ENCODE measurements at places on chromosomes 4 and X. TPM values are rescaled to one million over a fixed set of nuclear protein-coding genes. Genes with fewer than 3 reads are reported as not detected.

- no peak for DNase-seq
These were observed 44.2 kb downstream of the MID1IP1 start for GRCh38 chrX:38845426-38845825.

DNA sequence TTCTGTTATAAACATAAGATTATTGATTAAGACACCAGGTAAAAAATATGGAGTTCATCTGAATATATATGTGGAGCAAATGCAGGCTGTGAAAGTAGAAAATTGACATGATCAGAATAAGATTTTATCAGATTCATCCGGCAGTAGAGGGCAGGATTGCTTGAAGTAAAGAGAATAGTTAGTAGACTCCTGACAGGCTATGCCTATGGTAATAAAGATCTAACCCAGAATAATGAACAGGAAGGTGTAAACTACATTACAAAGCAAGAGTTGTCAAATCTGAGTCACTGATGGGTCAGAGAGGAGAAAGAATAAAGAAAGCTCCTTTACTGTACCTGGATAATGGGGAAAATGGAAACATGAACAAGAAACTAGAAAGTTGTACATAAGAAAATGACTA lies 20.8 kb upstream of the TMEM184C start:
- DNase-seq: no peak

GRCh38 chr4:169492436-169493163 lies 119.8 kb downstream of the NEK1 start:
- peak; percentile 29 for DNase-seq

DNA sequence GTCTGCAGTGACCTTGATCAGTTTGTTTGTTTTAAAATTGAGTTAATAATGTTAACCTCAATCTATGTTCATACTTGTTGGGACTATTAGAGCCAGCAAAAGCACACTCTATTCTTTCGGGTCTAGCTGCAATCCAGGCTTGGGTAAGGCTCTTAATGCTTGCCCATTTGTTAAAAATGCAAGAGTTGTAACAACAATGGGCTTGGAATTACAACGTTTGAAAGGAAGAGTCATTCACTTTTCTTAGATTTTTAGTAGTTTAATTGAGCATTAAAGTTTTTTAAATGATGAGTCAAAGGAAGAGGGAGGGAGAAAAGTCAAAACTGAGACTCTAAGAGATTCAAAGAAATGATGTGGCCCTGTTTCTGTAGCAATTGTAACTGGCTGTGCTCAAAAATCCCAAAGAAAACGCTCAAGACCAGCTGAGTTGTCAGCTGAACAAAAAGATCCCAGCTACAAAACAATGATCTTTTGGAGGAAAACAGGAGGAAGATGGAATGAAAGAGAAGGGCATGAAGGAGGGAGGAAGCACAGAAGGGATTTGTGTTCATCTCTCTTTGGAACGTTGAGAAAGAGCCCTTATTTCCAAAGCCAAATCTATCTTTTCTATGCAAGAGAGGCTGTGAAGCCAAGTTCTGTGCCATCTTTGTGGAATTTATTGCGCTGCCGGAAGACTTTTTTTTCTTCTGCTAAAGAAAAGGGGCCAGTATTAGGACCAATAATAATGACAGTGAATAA lies 5.5 kb downstream of the SCD5 start:
- DNase-seq: no peak

TMEM271 gene
- 0.37 TPM for polyA plus RNA-seq

- no peak for DNase-seq
These were observed 79.1 kb upstream of the LCORL start for GRCh38 chr4:18100657-18101056.

DNA sequence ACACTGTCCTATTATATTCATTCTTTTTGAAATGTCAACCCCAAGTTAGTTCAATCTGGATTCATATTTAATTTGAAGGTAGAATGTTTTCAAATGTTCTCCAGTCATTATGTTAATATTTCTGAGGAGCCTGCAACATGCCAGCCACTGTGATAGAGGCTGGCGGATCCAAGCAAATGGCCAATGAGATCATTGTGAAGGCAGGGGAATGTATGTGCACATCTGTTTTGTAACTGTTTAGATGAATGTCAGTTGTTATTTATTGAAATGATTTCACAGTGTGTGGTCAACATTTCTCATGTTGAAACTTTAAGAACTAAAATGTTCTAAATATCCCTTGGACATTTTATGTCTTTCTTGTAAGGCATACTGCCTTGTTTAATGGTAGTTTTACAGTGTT lies 1.6 kb downstream of the CXCL1 start:
- no peak for DNase-seq

DNA sequence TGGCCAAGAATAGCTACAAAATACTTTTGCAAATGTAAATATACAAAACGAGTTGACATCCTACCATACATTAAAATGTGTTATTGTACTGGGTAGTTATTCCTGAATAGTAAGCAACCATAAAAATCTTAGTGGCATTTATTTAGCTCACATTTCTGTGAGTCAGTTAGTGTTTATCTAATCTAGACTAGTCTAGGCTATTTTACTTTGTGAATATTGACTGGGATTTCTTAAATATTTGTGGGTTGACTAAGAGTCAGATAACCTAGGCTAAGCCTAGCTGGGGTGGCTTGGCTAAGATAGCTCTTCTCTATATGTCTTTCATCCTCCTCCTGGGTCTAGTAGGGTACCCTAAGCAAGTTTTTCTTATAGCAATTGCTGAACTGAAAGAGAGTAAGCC lies 543.8 kb upstream of the DIAPH2 start:
- no peak for DNase-seq

DNA sequence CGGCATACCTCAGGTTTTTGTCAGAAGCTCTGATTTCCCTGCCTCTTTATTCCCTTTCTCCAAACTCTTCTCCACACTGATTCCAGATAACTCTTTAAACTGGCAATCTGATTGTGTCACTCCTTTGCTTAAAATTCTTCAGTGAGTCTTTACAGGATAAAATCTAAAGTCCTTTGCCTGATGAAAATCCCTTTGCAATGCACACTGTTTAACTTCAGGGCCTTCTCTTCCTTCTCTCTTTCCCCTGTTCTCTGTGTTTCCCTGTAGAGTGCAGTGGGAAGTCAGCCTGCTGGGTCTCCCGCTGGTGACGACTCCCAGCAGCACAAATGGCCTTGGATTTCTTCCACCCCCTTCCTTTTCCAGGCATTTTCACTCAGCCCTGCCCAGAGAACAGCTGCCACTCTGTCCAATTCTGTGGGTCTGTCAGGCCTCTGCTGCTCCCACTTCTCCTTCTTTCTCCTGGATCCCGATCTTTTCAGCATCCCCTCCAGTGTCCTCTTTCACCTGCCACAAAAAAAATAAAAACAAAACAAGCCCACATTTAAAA lies 189.9 kb upstream of the NWD2 start:
- peak; percentile 33 for DNase-seq

FAM47A gene
- polyA plus RNA-seq: 10.3 TPM

MAGEA12 gene
- polyA plus RNA-seq: 5.6 TPM

GRCh38 chr4:151522866-151523519 lies 114.0 kb downstream of the FHIP1A start:
- no peak for DNase-seq

GRCh38 chrX:133670383-133670782 lies 255.1 kb upstream of the GPC4 start:
- DNase-seq: peak; percentile 21

DNA sequence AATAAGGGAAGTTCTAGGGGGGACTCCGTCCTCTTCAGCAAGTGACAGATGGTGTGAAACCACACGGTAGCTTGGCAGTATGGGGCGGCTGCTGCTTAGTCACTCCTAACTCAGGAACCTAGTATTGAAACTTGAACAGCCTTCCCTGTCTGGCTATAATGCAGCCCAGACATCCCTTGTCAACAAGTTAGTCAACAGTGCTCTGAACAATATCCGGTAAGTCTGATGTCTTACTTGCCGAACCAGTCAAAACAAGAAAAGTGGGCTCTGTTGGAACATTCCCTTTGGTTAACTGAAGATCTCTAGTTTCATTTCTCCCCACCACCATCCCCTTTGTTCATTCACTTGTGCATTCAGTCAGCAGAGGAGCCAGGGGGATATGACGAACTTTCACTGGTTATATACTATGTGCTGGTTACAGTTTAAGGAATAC lies 18.7 kb upstream of the CXCL13 start:
- DNase-seq: no peak

DNA sequence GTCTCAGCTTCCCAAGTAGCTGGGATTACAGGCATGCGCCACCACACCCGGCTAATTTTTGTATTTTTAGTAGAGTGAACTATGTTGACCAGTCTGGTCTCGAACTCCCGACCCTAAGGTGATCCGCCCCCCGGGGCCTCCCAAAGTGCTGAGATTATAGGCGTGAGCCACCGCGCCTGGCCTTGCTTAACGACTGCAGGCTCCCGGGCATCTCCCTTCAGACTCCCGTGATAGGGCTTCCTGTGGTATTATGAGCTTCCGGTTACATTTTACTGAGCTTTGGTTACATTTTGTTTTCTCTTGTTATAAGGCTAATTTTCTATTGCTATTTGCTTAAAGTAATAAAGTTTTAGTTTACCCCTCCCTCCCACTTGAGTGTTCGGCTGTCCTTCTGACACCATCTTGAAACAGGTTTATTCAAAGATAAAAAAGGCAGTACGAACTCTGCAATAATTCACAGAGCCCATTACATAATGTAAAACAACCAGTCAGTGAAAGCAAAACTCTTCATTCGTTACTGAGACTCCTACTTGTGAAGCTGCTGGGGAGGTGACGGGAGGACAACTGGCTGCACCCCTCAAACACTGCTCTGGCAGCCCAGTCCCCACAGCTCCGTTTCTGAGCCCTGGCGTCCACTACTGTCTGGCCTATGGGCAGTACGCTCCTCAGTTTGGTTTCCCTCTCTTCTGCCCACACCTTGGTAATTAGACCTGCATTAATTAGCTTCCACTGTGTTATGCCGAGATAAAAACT lies 795.7 kb upstream of the SLIT2 start:
- peak; percentile 21 for DNase-seq

EPHA5 gene
- 1.0 TPM for polyA plus RNA-seq

DNA sequence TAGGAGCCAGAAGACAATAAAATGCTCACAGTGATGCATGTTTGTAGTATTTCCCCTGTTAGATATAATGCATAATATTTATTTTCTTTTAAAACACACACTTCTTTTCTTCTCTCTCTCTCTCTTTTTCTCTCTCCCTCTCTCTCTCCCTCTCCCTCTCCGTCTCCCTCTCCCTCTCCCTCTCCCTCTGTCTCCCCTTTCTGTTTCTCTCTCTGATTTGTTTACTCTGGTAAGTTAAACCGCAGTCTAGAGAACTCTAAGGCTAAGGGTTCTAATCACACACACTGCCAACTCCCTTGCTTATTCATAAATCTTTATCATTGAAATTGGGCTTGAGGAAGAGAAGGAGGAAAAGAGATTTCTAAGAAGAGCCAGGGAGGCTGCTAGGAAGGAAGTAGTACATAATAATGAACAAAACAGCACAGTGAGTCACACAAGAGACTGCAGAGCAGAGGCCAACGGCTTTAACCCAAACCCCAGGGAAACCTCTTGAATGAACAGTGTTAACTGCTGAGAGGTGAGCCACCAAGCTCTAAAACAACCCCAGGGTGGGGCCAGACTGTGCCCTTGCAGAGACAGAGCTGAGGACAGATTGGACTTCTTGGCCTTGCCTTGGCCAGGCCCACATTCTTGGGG lies 9.1 kb upstream of the PHOX2B start:
- DNase-seq: no peak

GRCh38 chrX:132144061-132144460 lies 16.2 kb upstream of the FRMD7 start:
- no peak for DNase-seq

GRCh38 chr4:2424581-2424980 lies 5.8 kb downstream of the CFAP99 start:
- no peak for DNase-seq

CT45A8 gene
- 0.37 TPM for polyA plus RNA-seq

PDGFRA gene
- 26.2 TPM for polyA plus RNA-seq

DNA sequence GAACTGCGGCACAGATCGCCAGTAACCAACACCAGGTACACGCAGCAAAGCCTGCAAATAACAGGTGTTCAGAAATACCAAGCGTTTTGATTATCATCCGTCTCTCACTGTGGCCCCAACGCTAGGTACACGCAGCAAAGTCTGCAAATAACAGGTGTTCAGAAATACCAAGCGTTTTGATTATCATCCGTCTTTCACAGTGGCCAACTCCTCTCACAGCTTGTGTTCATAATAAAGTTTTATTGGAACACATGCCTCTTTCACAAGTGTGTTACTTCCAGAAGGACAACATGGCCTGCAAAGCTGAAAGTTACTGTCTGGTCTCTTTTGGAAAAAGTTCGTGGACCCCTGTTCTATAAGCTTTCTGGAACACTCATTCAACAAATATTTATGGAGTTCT lies 153.1 kb downstream of the AFAP1 start:
- DNase-seq: no peak

- DNase-seq: no peak
These were observed 892.4 kb upstream of the TENM3 start for GRCh38 chr4:181350615-181351415.

SLC10A6 gene
- 6.9 TPM for polyA plus RNA-seq

- no peak for DNase-seq
These were observed at the start of gene WAS for GRCh38 chrX:48683411-48683982. Gene WAS, plus strand, starts transcription at chrX:48683799. Its CDS starts 55 bp downstream, at chrX:48683854.

DNA sequence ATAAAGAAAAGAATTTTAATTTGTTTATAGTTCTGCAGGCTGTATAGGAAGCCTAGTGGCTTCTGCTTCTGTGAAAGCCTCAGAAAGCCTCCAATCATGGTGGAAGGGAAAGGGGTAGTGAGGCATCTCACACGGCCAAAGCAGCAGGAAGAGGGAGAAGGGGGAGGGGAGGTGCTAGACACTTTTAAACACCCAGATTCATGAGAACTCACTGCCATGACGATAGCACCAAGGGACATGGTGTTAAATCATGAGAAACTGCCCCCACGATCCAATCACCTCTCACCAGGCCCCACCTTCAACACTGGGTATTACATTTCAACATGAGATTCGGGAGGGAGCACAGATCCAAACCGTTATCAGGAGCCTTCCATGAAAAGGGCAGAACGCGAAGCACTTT lies 18.1 kb downstream of the SMIM31 start:
- no peak for DNase-seq

AREG gene
- polyA plus RNA-seq: 16.4 TPM

DNA sequence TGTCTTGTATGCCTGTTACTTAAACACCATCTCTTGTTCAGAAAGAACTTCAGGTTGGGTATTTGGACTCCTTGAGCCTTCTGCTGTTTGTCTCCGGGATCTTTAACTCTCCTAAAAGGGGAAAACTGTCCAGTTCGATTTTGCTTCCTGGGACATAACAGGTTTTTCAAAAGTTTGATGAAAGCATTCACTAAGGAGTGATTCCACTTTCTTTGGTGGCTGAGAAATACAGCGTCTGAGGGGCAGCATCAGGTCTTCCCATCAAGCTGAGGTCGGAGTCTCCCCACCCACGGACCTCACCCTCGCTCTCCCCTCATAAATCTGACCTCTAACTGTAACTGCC lies 1.4 kb downstream of the AFAP1 start:
- no peak for DNase-seq

DNA sequence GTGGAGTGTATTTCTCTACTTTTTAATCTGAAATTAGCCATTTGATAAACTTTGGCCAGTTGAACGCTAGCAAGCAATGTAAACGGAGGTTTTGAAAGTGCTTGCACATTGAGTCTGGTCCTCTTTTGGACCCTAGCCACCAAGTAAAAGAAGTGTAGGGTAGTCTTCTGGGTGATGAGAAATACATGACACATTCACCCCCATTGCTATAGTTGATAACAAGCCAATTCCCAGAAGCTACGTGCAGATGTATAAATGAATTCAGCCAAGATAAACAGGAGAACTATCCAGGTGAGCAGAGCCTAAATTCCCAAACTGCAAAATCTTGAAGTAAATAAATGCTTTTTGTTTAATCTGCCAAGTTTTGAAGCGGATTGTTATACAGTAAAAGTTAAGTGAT lies 965.4 kb upstream of the GRIA3 start:
- DNase-seq: no peak

GRCh38 chr4:70914000-70914399 lies 11.8 kb downstream of the MOB1B start:
- DNase-seq: no peak
